ENCODE measurements at places on chromosomes 1 and 21.

GRCh38 chr21:26077521-26077920 lies 93.0 kb downstream of the APP start:
- no peak for DNase-seq

- no peak for DNase-seq
Measured at GRCh38 chr1:166139735-166140134, 27.1 kb downstream of the FAM78B start.

DNA sequence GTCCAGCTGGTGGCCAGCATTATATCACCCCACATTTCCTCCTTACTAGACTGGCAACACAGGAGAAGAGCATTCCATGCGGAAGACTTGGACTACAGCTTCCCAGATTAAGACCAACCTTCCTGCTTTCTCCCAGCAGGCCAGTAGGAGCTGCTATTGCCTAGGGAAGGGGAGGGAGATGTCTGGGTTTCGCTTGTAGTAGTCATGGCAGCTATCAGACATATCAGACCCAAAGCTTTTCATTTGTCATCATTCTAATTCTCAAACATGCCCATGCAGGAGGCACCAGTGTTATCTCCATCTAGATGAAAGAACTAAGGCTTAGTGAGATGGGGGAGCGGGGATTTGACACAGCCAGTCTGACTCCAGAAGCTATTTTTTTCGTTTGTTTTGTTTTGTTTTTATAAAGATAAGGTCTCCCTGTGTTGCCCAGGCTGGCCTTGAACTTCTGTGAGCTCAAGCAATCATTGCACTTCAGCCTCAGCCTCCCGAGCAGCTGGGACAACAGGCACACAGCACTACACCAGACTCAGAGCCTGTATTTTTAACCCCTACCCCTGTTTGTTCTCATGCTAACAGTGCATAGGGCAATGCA lies 4.5 kb downstream of the PLA2G2A start:
- no peak for DNase-seq

- no peak for DNase-seq
Measured at GRCh38 chr1:84598846-84599741, 24.9 kb upstream of the CTBS start.

DNA sequence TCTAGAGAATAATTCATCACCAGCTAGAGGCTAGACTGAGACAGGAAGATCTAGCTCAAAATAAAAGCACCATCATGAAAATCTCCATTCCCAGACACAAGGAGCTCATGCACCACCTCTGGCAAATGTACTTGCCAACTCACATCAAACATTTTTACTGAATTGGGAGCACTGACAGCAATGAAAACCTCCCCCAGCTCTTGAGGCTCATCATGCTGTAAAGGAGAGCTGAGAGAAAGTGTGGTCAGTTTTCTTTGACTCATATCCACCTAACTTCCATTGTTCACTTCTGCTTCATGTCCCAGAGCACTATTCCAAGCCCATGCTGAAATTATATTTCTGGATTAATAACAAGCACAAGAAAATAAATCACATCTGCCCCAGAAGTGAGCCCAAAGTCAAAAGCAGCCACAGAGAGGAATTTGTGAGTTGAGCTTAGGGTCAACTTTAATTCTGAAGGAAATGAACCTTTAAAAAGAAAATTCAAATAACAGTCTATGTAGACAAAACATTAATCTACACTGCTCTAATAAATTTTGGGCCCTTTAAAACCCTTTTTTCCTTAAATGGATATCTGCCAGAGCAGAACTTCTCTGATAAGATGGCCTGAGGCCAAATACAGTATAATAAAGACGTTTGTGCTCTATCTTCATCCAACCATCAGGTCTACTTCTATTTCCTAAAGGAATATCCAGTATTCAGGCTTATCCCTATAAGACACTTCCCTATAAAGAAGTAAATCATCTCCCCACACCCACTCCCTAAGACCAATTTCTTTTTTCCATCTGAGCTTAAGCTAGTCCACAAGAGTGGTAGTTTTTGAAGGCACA lies 85.9 kb upstream of the ADAM30 start:
- no peak for DNase-seq

- no peak for DNase-seq
Measured at GRCh38 chr1:84773933-84774497, 83.8 kb upstream of the SSX2IP start.

DNA sequence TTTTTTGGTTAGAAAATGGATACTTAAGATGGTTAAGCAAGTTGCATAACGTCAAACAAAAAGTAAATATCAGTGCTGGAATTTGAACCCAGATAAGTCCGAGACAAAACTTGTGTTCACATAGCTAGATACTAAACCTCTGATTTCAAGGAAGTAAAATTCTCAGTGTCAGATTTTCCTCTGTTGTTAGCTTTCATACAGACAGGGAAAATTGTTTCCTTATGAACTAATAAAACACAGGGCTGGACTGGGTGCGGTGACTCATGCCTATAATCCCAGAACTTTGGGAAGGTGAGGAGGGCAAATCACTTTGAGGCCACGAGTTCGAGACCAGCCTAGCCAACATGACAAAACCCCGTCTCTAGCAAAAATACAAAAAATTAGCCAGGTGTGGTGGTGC lies 51.3 kb downstream of the PCNX2 start:
- DNase-seq, result no peak

- no peak for DNase-seq
Measured at GRCh38 chr1:88979749-88980116, 12.7 kb downstream of the KYAT3 start.

DNA sequence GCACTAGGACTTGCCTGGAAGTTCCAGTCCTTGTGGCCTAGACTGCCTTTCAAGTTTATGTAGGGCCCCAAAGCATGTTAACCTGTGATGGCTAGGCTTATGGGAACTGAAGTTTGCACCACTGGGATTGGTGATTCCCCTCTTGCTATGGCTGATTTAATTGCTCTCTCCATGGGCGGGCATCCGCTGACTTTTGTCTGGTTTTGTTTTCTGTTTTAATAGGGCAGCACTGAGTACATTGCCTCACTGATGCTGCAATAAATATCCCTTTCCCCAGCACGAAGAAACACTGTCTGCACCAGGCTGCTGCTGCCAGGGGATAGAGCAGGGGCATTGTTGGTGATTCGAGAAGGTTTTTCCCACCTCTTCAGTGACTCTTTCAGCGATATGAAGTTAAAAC lies 73.3 kb upstream of the PDE4B start:
- DNase-seq, result no peak

DNA sequence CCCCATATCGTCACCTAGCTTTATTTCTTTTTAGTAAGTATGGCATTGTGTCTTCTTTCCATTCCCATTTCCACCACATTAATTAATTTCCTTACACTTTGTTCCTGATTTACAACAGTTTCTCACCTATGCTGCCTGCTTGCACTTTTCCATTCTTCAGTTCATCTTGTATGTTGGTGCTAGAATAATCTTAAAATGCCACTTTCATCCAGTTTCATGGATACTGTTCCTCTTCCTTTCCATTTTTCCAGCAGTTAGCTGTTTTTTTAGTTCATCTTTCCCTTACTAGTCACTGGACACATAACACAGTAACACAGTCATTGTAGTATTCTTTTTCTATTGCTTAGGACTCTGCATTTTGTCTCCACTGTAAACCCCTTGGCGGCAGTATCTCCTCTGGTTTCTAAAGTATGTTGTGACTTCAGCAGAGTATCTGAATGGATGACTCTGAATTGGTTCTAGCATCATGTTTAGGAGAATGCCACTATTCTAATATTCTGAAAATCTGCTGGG lies 2.1 kb downstream of the CDC7 start:
- DNase-seq, result peak; percentile 30

GRCh38 chr1:2382621-2383361 lies 8.6 kb downstream of the MORN1 start:
- peak; percentile 32 for DNase-seq

DNA sequence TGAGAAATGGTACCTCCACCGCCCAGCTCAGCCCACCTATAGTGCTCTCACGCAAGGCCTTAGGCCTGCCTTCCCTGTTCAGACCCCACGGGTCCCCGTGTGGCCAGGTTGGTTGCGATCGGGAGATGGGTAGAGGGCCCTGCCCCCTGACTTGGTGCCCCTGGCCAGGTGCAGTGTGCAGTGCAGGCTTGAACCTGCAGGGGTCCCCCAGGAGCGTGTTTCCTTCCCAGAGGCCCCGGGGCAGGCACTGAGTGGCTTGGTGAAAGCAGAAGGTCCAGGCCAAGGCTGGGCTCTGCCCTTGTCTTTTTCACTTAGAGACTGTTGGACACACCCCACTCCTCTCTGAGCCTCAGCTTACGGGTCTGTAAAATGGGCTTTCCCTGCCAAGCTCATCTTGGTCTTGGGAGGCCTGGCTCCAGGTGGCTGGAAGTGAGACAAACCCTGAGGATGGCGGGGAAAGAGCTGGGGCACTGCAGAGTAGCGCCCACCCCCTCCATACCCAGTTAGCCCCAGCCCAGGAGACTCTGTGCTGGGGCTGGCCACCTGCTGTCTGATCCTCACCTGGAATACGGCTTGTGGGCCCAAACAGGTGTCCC lies 9.3 kb upstream of the HES5 start:
- no peak for DNase-seq

DNA sequence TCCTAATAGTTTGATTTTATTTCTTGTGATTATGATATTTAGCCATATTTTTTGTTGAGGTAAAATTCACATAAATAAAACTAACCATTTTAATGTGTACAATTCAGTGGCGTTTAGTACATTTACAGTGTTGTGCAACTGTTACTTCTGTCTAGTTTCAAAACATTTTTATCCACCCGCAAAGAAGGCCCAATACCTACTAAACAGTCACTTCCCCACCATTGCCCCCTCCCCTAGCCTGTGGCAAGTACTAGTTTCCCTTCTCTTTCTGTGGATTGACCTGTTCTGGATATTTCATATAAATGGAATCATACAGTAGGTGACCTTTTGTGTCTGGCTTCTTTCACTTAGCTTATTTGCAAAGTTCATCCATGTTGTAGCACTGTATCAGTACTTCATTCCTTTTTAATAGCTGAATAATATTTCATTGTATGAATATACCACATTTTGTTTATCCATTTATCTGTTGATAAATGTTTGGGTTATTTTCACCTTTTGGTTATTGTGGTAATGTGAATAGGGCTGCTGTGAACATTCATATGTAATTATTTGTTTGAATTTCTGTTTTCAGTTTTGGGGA lies 4.1 kb downstream of the FLVCR1 start:
- no peak for DNase-seq

- no peak for DNase-seq
Measured at GRCh38 chr1:1216770-1217620, 3.0 kb upstream of the TNFRSF4 start.

- no peak for DNase-seq
Measured at GRCh38 chr1:108600504-108600903, 40.6 kb downstream of the EEIG2 start.

GRCh38 chr1:201631037-201631436 lies 92.1 kb downstream of the NAV1 start:
- DNase-seq, result no peak

DNA sequence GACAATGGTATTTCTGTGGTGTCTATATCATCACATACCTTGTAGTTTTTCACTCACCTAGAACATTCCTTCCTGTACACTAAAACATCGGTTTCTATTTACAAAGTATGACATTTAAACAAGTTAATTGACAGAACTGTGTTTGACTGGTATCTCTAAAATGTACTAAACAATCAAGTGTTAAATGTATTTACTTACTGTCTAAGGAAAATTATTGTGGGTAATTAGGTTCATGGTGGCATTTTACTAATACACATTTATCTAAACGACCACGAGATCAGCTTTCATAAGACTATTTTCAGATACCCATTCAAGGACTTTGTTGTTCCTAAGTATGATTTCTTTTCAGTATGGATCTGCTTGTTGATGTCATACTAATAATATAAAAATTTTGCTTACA lies 115.2 kb downstream of the ADGRL2 start:
- DNase-seq, result no peak

DNA sequence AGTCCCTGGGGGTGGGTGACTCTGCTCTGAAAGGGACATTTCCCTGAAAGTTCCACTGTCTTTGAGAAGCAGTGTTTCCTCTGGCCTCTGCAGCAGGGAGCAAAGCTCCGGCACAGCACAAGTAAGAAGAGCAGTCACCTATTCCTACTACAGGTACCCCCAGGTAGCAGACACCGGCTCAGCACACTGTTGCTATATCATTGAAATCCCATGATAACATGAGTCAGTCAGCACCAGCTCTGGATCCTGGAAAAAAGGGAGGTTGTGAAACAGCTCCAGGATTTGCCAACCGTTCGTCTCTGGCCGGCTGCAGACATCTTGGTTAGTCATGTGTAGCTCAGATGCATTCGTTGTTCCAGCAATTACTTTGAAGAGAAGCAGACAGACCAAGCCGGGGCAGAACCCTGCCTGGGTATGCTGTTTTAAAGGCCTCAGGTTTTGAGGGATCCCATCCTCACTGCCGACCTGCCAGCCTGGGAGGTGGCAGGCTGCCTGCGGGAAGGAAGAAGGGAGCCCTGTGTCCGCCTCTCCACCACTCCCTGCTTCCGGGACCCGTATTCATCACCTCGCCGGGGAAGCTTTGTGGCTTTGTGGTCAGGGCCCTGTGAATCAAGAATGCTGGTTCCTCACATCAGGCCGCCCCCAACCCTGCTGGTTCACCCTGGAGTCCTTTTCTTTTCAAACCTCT lies 139.2 kb downstream of the CLIC6 start:
- DNase-seq, result no peak

DNA sequence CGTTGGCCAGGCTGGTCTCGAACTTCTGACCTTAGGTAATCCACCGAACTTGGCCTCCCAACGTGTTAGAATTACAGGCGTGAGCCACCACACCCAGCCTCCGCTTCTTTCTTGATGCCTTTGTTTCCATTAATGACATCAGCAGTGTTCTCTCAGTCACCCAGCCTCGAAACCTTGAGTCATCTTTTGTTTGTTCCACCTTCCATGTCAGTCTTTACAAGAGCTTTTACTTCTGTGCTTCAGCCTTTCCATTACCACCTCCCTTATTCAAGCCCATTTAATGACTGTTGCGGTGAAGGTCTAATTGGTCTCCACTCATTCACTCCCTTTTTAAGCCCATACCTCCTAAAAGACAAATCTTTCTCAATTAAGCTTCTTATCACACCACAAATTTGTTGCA lies 146.6 kb upstream of the ADGRL2 start:
- DNase-seq, result no peak

All from DND-41 (cell line).